Activated naive CD8-positive, alpha-beta T cell treated with anti-CD3 and anti-CD28 coated beads, Interleukin-2, amount 10 ng/mL, durations not matched to agents 7 days and 5 days (primary cell): ENCODE measurements at places on chromosomes 4 and X. TPM values are rescaled to one million over a fixed set of nuclear protein-coding genes. Genes with fewer than 3 reads are reported as not detected.

- no peak overlapping the region for H3K4me3 ChIP-seq
- no peaks in the 10 kb centered on the region for H3K27me3 ChIP-seq
These were observed 16.5 kb downstream of the UTP3 start for GRCh38 chr4:70704931-70705182.

GRCh38 chrX:69028761-69029120, 136.5 kb downstream of the PJA1 start:
- H3K27me3 ChIP-seq, result no peaks in the 10 kb centered on the region
- no peak overlapping the region for H3K27ac ChIP-seq
- no peak for DNase-seq
- H3K4me3 ChIP-seq, result no peak overlapping the region
- H3K4me1 ChIP-seq, result peaks cover 2% of the 10 kb centered on the region
- no peaks in the 10 kb centered on the region for H3K36me3 ChIP-seq

- no peaks in the 10 kb centered on the region for H3K4me1 ChIP-seq
- H3K36me3 ChIP-seq, result peaks cover 40% of the 10 kb centered on the region
- H3K27ac ChIP-seq, result no peak overlapping the region
These were observed 29.6 kb upstream of the NUDT6 start for GRCh38 chr4:122952028-122952427.

DNA sequence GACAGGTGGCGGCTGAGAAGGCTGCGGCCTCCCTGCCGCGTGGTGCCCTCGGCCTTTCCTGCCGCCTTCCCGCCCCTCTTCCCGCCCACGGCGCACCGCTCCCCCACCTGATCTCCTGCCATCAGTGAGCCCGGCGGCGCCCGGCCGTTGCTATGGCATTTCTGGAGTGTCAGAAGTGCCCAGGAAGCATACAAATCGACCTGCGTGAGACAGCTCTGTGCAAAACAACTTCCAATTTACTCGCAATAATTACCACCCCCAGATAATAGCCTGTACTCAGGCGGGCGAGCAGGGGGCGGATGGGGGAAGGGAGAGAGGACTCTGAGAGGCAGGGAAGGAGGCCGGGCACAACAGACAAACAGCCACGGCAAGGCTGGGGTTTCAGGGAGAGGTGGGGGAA, 16.6 kb upstream of the ERCC6L start:
- no peak for DNase-seq
- no peaks in the 10 kb centered on the region for H3K4me1 ChIP-seq
- no peaks in the 10 kb centered on the region for H3K36me3 ChIP-seq
- no peak overlapping the region for H3K4me3 ChIP-seq
- peaks cover 22% of the 10 kb centered on the region for H3K27me3 ChIP-seq

DNA sequence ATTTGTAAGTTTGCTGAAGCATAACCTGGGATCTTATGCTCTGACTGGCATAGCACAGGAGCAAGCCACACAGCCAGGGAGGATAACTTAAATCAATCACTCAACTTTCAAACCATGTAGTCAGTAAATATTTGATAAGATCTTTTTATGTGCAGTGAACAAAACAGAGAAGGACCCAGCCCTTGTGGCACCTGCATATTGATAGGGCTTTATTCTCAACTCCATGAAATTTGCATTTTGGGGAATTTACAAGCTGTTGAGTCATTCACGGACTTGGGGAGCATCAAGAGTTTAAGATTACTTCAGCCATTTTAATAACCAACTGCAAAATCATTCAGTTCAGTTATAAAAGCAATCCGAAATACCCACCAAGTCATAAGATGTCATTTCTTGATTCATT, 122.6 kb downstream of the COMMD8 start:
- no peak overlapping the region for H3K4me3 ChIP-seq
- peaks cover 4% of the 10 kb centered on the region for H3K27me3 ChIP-seq
- H3K36me3 ChIP-seq, result no peaks in the 10 kb centered on the region
- H3K4me1 ChIP-seq, result no peaks in the 10 kb centered on the region
- no peak overlapping the region for H3K27ac ChIP-seq

- no peaks in the 10 kb centered on the region for H3K36me3 ChIP-seq
- no peak for DNase-seq
- H3K27ac ChIP-seq, result no peak overlapping the region
- no peaks in the 10 kb centered on the region for H3K4me1 ChIP-seq
These were observed 154.9 kb upstream of the CXXC4 start for GRCh38 chr4:104649631-104650030.

DNA sequence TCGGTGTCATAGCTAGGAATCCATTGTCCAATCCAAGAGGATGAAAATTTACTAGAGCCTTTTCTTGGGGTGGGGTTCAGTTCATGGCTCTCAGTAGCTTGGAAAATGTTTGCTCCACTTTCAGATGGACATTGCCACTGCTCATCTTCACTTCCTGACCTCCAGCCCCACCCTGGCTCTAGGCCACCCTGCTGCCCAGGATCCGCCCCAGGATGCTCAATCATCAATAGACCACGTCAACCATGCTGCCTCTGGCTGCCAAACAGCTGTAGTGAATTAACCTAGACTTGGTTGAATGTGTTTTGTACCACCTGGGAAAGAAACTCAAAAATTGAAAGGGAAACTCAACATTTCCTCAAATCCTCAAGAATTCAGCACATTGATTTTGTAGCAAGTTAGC, 37.2 kb upstream of the HSD17B10 start:
- no peak overlapping the region for H3K4me3 ChIP-seq
- H3K27me3 ChIP-seq, result peaks cover 2% of the 10 kb centered on the region
- no peak for DNase-seq
- no peaks in the 10 kb centered on the region for H3K36me3 ChIP-seq
- no peak overlapping the region for H3K27ac ChIP-seq

- no peaks in the 10 kb centered on the region for H3K36me3 ChIP-seq
- no peaks in the 10 kb centered on the region for H3K27me3 ChIP-seq
- no peak overlapping the region for H3K4me3 ChIP-seq
- no peaks in the 10 kb centered on the region for H3K4me1 ChIP-seq
- no peak overlapping the region for H3K27ac ChIP-seq
These were observed 4.4 kb upstream of the SMR3A start for GRCh38 chr4:70356185-70356584.

GRCh38 chr4:107037199-107037584, 1.1 kb upstream of the DKK2 start:
- DNase-seq, result peak; percentile 27
- H3K4me1 ChIP-seq, result peaks cover 20% of the 10 kb centered on the region
- peaks cover 51% of the 10 kb centered on the region for H3K27me3 ChIP-seq
- H3K27ac ChIP-seq, result no peak overlapping the region
- no peaks in the 10 kb centered on the region for H3K36me3 ChIP-seq

DNA sequence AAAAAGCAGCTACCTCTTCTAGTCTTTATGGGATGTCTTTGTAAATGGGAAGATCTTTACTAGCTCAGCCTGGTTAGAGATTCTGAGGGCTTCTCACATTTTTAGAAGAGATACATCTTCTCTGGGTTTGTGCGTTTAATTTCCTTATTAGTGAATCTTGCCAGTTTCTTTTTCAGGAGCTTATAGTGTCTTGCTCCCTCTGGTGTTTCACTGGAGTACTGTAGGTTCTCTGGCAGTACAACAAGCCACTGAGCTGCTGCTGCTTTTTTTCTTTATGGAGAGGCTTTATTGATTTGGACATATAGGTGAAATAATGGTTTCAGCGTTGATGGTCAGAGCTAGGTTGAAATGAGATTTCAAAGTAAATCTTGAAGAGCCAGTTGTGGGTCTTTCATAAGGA, 82.9 kb downstream of the LAS1L start:
- H3K4me3 ChIP-seq, result no peak overlapping the region
- H3K4me1 ChIP-seq, result no peaks in the 10 kb centered on the region
- H3K27ac ChIP-seq, result no peak overlapping the region
- no peaks in the 10 kb centered on the region for H3K36me3 ChIP-seq
- no peak for DNase-seq

DNA sequence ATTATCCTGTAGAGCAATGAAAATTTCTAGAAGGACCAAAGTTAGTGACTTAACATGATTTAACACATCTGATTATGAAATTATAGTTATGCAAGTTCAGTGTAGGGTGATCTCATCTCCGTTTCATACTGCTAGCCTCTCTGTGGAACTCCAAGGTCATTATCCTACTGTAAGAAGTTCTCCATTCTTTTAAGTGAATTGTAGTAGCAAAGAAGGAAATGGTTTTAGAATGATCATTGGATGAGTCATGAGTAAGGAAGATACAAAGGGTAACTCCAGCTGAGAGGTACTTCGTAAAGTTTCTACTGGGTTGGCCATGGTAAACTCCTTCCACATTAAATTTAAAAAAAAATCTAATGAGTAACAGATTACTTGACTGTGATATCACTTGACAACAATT, 215.0 kb upstream of the GIMD1 start:
- no peaks in the 10 kb centered on the region for H3K36me3 ChIP-seq
- no peak for DNase-seq
- H3K4me3 ChIP-seq, result no peak overlapping the region
- no peak overlapping the region for H3K27ac ChIP-seq
- no peaks in the 10 kb centered on the region for H3K4me1 ChIP-seq

DNA sequence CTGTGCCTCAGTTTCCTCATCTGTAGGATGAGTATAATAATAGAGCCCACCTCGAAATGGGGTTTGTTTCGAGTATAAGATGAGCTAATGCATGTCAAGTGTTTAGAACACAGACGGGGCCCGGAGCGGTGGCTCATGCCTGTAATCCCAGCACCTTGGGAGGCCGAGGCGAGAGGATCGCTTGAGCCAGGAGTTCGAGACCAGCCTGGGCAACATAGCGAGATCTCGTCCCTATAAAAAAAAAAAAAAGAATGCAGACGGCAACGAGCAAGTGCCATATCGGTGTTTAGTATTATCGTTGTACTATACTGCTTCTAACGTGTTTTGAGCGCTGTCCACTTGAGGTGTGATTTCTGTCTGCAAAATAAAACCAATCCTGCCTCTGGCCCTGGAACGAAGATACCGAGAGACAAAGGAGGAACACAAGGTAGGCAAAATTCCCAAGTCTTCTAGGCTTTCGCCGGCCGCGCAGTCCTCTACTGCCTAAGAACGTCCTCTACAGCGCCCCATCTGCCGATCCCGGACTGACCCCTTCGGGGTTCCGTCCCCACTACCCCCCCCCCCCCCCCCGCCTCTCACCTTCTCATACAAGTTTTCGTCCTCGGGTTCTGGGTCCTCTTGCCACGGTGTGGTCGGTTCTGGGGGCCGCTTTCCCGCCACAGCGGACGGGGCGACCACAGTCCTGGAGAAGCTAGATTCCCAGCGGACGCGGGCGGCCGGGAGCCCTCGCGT, 442 bp downstream of the NDUFB11 start:
- DNase-seq, result no peak
- peak overlapping the region; percentile 99 for H3K27ac ChIP-seq
- H3K36me3 ChIP-seq, result peaks cover 23% of the 10 kb centered on the region
- H3K4me1 ChIP-seq, result peaks cover 16% of the 10 kb centered on the region
- H3K27me3 ChIP-seq, result no peaks in the 10 kb centered on the region
- H3K4me3 ChIP-seq, result peak overlapping the region; percentile 95

- H3K4me3 ChIP-seq, result no peak overlapping the region
- peaks cover 8% of the 10 kb centered on the region for H3K36me3 ChIP-seq
- H3K27ac ChIP-seq, result no peak overlapping the region
- DNase-seq, result no peak
- peaks cover 6% of the 10 kb centered on the region for H3K4me1 ChIP-seq
- H3K27me3 ChIP-seq, result no peaks in the 10 kb centered on the region
These were observed 25.8 kb downstream of the TRIM75 start for GRCh38 chr4:165079476-165079875.

- peaks cover 4% of the 10 kb centered on the region for H3K27me3 ChIP-seq
- H3K4me1 ChIP-seq, result no peaks in the 10 kb centered on the region
- no peaks in the 10 kb centered on the region for H3K36me3 ChIP-seq
These were observed 92.0 kb downstream of the NAA11 start for GRCh38 chr4:79233820-79234219.

Gene UGT2B15
- total RNA-seq, result not detected

Gene NBDY
- 48.5 TPM for total RNA-seq

Gene POU3F4
- total RNA-seq, result not detected

Gene PLXNB3
- total RNA-seq, result 2.1 TPM

Gene DLG3
- 25.4 TPM for total RNA-seq

Gene CFAP99
- not detected for total RNA-seq
